Osteocyte (in vitro differentiated cells): ENCODE measurements at places on chromosomes 5 and 9. TPM values are rescaled to one million over a fixed set of nuclear protein-coding genes. Genes with fewer than 3 reads are reported as not detected.

Gene TRIM36
- 11.1 and 13.3 TPM in 2 replicates for total RNA-seq

Gene GPR151
- total RNA-seq: not detected in 2 replicates

Gene TNFSF8
- not detected in 2 replicates for total RNA-seq

Gene PDZD2
- total RNA-seq: 2.3 and 2.8 TPM in 2 replicates

Gene AGXT2
- not detected in 2 replicates for total RNA-seq

Gene STK32A
- not detected in 2 replicates for total RNA-seq

Gene CCDC152
- total RNA-seq: not detected in 2 replicates

Gene PRLR
- 0.08 and 0.30 TPM in 2 replicates for total RNA-seq
